ENCODE measurements at places on chromosomes 11 and 22.

DNA sequence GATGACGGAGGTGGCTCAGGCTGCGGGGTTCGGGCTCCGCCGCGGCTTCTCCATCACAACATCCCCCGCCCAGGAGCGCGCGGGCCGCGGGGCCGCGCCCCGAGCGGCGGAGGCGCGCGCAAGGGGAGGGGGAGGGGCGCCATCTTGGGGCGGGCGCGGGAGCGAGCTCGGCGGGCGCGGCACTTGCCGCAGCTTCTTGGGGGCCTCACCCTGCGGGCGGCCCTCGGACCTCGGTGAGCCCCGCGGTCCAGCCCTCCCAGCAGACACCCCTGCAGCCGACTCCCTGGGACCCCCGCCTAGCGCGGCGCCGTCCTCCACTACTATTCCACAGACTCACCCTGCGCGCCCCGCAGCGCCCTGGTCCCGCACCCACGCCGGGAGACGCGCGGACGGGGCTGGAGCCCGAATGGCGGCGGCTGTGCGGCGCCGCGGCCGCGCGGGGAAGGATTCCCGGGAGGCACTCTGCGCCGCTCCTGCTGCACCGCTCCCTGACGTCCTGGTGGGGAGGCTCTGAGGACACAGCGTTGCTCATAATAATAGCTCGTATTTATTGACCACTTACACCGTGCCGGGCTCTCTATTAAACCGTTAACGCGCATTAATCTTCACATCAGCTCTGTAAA lies at the start of gene APBB1:
Gene APBB1 (minus strand): TSS at position 86 of the 623 bp plus-strand sequence. CDS start 7,747 bp downstream, outside the sequence.
- peak; percentile 80 for DNase-seq

- DNase-seq: no peak
Observed at GRCh38 chr11:60592601-60593000, 77.4 kb downstream of the MS4A13 start.

GRCh38 chr11:46896719-46897406 lies 21.5 kb downstream of the LRP4 start:
- peak; percentile 65 for DNase-seq

DNA sequence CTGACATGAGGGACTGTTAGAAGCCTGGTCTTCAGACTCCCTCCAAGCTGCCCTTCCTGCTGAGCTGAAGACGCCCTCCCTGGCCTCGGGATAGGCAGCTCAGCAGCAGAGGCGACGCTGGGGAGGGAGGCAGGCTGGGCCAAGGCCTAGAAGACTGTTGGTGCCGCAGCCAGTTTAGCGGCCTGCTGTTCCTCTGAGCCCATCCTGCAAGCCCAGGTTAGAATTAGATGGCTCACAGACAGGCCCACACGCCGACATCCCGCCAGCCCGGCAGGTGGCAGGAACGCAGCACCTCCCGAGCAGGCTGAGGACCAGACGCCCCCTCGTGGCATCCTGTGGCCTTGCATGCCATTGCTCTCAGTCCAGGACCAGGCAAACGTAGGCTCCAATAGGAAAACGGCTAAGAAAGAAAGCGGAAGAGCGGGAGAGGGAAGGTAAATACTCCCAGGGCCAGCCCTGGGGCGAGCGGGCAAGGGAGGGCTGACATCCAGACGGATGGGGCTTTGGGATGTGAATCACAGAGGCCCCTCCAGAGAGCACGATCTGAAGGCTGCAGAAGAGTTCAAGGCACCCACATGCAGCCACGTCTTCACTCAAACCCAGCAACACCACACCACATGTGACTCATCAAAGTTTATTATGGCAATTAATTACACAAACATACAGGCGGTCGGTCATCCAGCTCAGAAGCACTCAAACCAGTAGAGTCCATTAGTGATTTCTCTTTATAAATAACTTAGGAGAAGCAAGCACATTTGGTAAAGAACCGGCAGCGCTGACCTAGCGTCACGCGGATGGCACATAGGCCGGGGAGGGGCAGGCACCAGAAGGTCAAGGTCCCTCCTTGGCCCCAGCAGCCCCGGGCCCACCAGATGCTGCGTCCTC lies 27.6 kb downstream of the CD5 start:
- DNase-seq: peak; percentile 97

DNA sequence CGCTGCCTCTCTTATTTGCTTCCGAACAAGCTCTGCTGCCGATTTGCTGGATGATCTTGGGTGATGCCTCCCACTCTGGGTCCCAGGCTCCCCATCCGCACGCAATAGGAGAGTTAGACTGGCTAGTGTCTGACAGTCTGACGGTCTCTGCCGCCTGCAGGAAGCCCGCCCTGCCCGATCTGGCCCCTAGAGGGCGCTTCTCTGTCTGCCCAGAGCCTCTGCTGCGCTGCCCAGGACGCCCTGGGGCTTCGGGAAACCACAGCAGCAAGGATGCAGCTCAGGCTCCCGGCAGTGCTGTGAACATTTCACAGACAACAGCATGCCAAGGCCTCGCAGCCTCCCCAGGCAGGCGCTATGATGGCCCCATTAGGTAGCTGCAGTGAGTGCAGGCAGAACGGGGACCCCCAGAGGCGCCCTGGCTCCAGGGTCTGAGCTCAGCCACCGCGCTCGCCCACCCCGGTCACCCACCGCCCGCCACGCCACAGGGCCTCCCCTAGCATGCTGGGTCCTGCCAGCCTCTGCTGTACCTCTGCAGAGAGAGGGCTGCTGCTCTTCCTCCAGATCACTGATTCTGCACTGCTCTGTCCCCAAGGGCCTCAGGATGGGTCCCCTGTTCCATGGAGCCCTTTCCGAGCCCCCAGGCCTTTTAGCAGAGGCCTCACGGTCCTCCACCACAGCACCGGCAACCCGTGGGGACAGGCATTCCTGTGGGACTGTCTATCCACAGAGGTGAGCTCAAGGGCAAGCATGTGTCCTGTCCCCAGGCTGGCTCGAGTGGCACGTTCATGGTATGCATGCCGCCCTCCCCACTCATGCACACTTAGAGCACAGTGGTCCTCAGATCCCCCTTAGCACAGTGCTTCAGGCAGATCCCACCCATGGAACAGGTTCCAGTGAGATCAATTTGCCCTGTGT lies 4.3 kb upstream of the BAIAP2L2 start:
- peak; percentile 96 for DNase-seq

GRCh38 chr11:67586568-67587250 lies 3.1 kb downstream of the GSTP1 start:
- no peak for DNase-seq

DNA sequence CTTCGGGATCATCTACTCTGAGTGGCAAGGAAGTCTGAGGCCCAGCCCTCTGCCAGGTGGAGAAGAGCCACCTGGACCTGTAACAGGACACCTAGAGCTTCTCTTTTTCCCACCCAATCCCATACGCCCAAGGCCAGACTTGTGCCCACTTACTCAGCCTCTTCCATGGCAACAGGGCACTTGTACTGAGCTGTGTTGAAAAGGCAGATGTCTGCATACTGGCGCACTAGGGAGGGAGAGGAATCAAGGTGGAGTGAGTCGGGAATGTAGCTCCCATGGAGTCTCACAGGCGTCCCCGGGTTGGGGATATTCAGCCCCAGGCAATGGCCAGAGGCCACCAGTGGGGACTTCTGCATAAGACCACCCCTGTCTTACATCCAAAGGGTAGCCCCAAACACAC lies 36.1 kb downstream of the TPBGL start:
- DNase-seq: no peak

GRCh38 chr11:95520369-95521132 lies 269.0 kb downstream of the FAM76B start:
- no peak for DNase-seq

- no peak for DNase-seq
Observed at GRCh38 chr11:11218629-11218986, 134.4 kb downstream of the CSNK2A3 start.

DNA sequence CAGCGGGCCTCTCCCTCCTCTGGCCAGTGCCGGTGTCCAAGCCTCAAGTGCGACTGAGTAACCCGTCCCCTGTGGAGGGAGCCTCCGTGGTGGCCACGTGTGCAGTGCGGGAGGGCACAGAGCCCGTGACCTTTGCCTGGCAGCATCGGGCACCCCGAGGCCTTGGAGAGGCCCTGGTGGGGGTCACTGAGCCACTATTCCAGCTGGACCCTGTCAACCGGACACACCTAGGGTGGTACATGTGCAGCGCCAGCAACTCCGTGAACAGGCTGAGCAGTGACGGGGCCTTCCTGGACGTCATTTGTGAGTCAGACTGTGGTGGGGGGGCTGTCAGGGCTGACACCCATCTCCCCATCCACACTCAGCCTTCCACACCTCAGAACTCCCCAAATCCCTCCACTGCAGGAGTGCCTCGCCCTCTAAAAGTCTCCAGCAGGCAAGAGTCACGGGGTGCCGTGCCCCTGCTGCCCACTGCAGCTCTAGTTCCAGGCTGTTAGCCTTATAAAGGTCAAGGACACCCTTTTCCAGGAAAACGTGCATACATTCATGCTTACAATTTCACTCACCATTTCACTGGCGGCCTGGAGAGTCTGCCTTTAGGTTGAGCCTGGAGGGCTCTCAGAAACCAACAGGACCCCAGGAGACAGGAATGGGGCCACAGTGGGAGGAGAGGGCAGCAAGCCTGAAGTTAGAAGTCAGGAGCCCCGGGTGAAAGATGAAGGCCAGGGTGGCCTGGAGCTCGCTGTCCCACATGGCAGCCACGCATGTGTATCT lies 2.6 kb downstream of the VSIG10L2 start:
- DNase-seq: no peak

DNA sequence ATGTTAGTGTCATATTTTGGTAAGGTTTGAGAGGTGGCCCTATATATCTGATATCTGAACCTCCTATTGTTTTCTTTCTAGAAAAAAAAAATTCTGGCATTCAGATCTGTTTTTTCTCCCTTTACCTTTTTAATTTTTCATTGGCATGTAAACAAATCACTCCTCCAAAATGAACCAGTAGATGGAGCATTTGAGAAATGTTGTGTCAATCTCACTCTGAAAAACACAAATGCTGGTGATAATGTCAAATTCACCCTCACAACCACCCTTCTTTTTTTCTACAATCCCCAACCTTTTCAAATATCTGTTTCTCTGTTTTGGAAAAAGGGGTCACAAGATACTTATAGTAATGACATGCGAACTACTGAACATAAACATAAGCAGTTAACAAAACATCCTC lies 9.1 kb downstream of the GUCY1A2 start:
- no peak for DNase-seq

GRCh38 chr11:67317888-67318555 lies 14.7 kb downstream of the SSH3 start:
- no peak for DNase-seq

DNA sequence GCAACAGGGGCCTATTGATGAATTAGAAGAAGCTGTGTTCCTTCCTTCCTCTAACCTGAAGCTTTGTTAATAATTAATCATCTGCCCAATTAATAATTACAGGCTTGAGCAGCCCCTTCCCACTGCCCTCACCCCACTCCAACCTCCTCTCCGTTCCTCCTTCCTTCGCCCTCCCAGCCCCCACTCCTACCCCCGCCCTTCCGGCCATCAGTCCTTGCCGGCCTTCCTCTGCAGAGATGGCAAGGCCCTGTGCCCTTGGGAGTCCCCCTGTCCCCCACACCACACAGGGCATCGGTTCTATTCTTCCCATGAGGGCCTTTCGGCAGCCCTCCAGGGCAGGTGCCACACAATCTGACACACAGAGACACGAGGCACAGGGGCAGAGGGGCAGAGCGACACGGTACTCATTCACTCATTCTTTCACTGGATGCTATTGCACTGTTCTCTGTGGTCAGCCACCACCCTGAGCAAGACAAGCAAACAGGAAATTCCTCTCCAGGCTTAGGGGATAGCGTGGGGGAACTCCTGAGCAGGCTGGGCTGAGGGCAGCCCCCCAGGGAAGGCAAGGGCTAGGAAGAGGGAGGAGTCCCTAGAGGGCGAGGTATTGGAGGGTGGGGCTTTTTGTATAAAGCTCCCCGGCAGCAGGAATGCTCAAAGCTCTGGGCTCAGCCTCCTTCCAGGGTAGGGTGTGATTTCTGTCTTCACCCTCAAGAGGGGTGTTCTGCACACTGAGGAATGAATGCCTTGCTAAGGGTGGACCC lies 14.7 kb downstream of the MGAT3 start:
- peak; percentile 93 for DNase-seq

DNA sequence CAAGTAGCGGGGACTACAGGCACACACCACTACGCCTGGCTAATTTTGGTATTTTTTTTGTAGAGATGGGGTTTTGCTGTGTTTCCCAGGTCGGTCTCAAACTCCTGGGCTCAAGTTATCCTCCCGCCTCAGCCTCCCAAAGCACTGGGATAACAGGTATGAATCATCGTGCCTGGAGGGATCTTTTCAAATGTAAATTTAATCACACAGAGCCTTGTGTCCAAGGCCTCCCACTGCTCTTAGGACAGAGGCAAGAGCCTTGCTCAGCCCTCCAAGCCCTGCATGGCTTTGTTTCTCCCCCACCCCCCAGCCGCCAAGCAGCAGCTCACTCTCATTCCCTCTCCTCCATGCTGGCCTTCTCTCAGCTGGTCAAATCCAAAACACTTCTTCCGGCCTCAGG lies 75.3 kb upstream of the CREB3L1 start:
- no peak for DNase-seq

DNA sequence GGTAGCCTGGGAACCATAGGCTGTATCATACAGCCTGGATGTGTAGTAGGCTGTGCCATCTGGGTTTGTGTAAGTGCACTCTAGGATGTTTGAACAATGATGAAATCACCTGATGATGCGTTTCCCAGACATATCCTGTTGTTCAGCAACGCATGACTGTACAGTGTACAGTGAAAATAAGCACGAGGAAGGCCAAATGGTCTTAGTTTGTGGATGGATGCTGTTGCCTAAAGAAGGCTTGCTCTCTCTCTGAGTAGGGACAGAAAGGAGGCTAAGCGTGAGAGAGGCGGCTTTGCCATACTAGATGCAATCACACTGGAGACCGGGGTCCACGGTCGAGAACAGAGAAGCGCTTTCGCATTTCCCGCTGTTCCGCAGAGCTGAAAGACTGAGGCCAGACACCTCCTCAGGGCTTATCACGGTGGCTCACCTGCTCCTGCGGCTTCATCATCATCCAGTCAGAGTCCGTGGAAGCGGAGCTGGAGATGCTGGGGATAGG lies 27.6 kb upstream of the APLP2 start:
- DNase-seq: peak; percentile 81

DNA sequence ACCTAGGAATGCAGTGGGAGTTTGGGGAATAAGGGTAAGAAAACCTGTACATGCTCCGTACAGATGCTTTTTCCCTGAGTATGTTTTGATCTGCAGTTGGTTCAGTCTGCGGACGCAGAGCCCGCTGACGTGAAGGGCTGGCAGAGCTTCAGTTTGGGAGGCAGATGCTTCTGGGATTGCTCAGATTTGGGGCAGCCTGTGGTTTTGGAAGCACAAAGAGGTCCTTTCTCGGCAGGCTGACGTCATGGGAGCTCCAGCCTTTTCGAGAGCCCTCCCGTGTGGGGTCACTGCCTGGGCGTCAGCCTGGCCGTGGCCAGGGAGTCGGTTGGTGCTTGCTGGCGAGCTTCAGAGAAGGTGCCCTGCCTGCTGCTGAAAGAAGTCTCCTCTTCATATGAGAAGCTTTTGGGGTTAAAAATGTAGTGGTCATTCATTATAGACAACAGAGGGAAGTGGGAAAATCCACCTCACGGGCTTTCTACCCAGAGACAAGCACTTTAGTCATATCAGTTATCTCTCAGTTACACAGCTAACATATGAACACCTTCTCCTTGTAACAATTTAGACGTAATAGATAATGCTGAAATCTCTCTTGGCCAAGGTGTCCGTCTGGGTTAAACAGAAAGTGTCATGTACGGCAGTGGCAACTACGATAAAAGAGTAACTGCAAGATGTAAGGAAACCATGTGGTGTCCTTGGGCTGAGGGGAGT lies 26.8 kb downstream of the TPCN2 start:
- DNase-seq: peak; percentile 95

- no peak for DNase-seq
Observed at GRCh38 chr11:13859892-13860291, 102.6 kb upstream of the SPON1 start.

- no peak for DNase-seq
Observed at GRCh38 chr11:87634331-87634730, 540.9 kb downstream of the RAB38 start.

- DNase-seq: no peak
Observed at GRCh38 chr11:48050304-48050703, 69.9 kb downstream of the PTPRJ start.
